Stimulated activated memory B cell treated with anti-CD40 and anti-IgM and Interleukin-4, amounts not matched to agents 10 μg/mL and 1 μg/mL and 100 μg/mL, for 72 hours (primary cell): ENCODE measurements at places on chromosomes 2 and 18.

- ATAC-seq = peak; percentile 78
These were observed 194.1 kb downstream of the CTIF start for GRCh38 chr18:48732767-48733424.

DNA sequence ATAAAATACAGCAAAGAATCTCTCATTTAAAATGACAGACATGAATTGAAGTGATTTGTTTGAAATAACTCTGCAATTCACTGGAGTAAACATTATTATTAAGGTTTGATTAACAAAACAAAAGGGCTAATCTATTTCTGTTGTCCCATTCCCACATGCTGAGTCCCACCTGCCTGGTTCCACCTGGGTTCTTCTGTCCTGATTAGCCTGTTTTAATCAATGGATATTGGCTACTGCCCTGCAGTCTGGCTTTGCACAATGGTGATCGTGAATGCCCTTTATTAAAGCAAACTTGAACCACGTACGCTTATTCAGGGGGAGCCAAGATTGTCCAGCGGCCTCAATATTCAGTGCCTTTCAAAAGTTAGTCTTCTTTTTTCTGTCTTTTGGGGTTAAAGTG lies 72.8 kb upstream of the CDH19 start:
- no peak for ATAC-seq

DNA sequence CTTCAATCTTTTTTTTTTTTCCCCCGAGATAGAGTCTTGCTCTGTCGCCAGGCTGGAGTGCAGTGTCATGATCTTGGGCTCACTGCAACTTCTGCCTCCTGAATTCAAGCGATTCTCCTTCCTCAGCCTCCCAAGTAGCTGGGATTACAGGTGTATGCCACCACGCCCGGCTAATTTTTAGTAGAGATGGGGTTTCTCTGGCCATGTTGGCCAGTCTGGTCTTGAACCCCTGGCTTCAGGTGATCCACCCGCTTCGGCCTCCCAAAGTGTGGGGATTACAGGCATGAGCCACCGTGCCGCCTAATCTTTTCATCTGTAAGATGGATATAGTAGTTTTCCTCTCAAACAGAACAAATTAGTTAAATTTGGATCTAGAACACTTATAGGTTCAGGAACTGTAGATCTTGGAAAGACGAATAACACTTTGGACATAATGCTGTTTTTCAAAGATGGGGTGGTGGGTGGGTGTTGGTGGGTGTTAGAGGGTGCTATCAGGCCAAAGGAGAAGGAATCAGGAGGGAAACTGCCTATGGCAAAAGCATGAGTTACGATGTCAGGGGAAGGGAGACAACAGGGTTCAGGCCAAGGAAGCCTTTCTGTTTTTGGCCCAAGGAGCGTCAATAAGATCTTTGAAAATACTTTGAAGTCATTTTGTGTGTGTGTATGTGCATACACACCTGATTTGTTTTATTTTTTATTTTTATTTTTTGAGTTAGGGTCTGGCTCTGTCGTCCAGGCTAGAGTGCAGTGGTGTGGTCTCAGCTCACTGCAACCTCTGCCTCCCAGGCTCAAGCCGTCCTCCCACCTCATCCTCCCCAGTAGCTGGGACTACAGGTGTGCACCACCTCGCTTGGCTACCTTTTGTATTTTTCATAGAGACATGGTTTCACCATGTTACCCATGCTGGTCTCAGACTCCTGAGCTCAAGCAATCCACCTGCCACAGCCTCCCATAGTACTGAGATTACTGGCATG lies 6.8 kb downstream of the RPL37A start:
- ATAC-seq = no peak

DNA sequence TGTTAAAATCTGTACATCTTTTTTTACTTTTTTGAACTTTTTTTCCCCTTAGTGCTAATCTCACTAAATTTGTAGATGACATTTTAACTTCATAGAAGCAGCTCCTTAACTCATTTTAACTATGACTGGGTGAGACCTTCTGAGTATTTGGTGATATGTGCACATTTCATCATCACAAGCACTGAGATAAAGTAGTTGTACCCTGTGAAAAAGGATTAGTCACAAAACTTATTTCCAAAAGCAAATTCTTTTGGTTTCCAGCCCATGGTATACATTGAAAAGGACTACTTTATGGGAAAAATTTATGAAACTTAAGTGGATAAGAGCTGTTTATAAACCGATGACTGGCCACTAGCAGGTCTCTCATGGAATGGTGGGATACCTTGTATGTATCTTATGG lies 581.5 kb downstream of the PLCL1 start:
- no peak for ATAC-seq

GRCh38 chr18:69326094-69326493 lies 74.6 kb upstream of the DOK6 start:
- no peak for ATAC-seq

GRCh38 chr2:22912398-22912797 lies 472.6 kb upstream of the KLHL29 start:
- ATAC-seq = no peak

GRCh38 chr2:7867867-7868266 lies 814.0 kb upstream of the ID2 start:
- ATAC-seq = no peak

DNA sequence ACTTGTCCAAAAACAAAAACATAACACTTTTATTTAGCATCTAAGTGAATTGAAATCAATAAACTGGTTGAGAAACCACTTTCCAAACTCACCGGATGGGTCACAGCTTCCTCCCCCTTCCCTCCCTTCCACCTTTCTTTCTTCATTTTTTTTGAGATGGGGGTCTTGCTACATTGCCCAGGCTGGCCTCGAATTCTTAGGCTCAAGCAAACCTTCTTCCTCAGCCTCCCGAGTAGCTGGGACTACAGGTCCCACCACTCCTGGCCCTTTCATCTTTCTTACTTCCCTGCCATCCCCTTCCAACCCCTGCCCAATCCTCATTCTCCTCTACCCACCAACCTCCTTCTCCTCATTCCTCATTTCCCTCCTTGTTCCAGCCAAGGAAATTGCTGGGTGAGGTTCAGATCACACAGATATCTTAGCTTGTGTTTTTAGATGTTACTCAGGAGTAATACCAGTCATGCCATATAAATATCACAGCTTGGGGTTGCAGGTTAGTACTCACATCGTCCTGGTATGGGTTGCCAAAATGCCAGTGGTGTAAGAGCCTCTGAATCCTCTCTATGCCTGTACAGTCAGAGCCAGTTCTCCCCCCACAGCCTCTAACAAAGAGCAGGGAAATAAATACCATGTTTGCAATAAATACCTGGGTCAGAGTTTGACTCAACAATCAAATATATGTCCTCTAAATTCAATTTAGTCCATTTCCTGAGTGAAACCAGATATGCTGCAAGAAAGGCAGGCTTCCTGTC lies 132.7 kb upstream of the NDUFV2 start:
- no peak for ATAC-seq

GRCh38 chr18:31149351-31149750 lies 13.3 kb downstream of the DSC1 start:
- no peak for ATAC-seq

GRCh38 chr2:205704127-205704741 lies 21.9 kb downstream of the NRP2 start:
- ATAC-seq = no peak

DNA sequence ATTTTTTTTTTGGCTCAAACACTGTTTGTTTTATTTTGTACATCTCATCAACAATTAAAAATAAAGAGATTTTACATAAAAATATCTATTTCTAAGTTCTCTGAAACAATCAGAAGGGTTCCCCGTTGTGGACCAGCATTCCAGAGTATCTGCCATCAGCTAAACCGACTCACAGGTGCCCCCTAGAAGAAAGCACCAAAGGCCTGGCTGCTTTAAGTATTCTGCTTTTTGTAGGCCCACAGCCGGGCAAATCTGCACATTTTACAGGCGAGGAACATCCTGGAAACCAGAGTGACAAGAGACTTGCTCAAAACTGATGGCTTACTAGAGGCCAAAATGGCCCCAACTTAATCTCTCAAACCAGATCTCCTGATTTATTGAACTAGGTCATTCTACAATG lies 82.2 kb upstream of the SETBP1 start:
- no peak for ATAC-seq

GRCh38 chr2:237437566-237437965 lies 23.6 kb upstream of the COL6A3 start:
- no peak for ATAC-seq

DNA sequence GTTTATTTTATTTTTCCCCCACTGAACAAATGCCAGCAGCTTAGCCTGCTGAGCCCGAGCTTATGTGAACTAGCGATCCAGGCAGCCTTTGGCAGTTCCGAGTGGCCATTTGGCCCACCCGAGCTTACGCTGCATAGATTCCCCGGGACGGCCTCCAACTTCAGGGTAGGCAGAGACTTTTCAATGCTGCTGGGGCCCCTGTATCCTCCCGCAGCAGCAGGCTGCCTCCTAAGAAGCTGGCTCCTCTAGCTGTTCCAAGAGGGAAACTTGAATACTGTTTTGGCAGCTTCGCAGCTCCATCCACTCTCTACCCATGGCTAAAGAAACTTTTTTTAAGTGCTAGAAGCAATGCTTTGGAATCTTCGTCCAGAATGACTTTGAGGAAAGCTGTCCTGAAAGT lies 295.2 kb downstream of the SS18 start:
- no peak for ATAC-seq

DNA sequence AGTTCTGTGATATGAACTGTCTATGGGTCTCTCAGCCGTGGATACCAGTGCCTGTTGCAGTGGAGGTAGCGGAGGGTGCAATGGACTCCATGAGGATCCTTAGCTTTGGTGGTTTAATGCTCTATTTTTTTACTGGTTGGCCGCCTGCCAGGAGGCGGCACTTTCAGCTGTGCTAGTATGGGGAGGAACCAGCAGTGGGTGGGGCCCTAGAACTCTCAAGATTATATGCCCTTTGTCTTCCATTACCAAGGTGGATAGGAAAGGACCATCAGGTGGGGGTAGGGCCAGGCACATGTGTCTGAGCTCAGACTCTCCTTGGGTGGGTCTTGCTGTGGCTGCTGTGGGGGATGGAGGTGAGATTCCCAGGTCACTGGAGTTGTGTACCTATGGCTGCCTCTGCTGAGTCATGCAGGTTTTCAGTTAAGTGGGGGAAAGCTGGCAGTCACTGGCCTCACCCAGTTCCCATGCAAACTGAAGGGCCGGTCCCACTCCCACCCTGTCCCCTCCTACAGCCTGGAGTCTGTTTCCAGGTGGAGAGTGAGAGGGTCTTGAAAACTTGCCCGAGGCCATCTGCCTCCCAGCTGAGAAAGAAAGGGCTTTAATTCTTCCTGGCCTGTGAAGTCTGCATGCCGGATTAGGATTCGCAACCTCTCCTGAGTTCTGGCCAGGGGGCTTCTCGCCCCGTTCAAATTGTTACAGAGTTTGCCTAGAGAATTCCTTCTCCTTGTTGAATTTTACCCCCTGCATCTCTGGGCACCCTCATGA lies 14.5 kb downstream of the KCNS3 start:
- ATAC-seq = no peak

DNA sequence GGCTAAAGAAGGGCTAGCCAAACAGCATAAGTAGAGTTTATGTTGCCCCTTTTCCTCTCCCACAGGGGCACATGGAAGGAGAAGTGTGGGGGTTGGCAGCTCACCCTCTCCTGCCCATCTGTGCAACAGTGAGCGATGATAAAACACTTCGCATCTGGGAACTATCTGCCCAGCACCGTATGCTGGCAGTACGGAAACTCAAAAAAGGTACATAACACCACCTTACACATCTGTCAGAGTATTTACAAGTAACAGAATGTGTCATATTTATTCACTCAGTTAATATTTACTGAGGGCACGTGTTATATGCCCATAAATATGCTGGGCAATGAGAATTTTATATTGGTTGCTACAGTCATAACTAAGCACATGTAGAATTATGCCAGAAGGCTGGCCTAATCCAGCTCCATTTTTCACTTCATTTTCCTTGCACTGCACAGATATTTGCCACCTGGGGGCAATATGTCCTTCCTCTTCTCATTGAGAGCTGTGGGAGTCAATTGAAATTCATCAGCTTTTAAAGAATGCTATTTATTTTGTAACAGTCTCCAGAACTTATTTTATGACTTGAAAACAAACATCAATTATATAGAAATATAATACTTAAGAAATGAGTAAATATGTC lies 150.6 kb downstream of the RTN4 start:
- no peak for ATAC-seq

GRCh38 chr2:201344663-201345366 lies 12.3 kb downstream of the FLACC1 start:
- peak; percentile 51 for ATAC-seq

DNA sequence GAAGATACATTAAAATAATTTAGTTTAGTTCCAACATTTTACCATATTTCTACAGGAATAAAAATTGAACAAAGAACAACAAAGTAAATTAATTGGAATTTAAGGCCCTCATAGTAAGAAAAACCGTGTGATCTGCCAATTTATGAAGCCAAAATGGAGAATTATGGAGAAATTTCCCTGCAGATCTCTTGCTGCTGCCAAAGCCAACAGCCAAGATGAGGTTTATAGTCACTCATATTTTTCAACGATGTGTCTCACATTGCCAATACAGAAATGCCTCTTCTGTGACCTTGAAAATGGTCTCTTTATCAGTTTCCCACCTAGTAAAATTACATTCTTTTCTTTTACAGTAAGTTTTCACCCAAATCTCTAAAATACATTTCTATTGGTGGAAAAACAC lies 317.2 kb upstream of the FIGN start:
- ATAC-seq = no peak

GRCh38 chr2:200252265-200253067 lies 54.0 kb upstream of the SPATS2L start:
- no peak for ATAC-seq

DNA sequence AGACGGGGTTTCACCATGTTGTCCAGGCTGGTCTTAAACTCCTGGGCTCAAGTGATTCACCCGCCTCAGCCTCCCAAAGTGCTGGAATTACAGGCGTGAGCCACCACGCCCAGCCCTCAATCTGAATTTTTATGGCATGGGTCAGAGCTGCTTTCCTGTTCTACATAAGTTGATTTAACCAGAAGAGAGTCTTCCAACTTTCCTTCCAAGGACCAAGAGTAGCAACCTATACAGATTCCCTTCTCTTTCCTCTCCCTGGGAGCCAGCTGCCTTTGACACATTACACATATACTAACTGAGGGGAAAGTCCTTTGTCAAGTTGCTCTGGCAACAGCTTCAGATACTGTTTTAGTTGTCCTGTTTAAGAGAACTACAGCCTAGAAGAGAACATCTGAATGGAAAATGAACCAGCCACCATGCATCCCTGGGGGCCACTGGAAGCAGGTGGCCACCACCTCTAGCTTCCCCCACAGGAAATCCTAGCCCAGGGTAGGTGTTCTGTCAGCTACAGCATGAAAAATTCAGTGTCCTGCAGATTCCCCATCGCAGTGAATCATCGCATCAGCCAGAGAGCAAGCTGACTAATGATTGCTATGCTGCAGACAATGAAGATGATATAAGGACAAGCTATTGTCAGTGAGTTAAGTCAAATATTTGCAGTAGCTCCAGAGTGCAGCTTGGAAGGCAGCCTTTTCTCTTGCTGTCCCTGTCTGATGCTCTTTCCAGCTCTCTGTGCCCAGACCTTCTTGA lies 62.9 kb downstream of the POMC start:
- ATAC-seq = peak; percentile 63

- ATAC-seq = no peak
These were observed 571.1 kb upstream of the SOX11 start for GRCh38 chr2:5121121-5121520.
